NCI-H69 (cell line): ENCODE measurements at places on chromosomes 11 and 22.

- DNase-seq: no peak
These were observed 9.6 kb upstream of the SC5D start for GRCh38 chr11:121282886-121283502.

DNA sequence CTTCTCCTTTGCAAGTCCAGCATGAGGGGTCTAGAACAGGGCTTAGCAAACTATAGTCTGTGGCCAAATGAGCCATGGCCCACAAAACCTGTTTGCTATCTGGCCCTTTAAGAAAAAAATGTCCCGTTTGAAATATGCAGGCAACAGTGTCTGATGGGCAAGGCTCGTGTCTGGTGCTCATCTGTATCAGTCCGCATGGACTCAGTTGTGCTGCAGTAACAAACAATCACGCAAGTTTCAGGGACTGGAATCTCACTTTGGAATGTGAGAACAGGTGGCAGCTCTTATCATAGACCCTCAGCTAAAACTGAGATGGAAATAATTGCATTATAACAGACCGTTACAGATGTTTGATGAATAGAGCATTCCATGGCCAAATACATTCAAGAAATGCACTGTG, 19.1 kb upstream of the PVALB start:
- DNase-seq: no peak

GRCh38 chr22:29041408-29041807, 20.2 kb downstream of the C22orf31 start:
- no peak for DNase-seq

DNA sequence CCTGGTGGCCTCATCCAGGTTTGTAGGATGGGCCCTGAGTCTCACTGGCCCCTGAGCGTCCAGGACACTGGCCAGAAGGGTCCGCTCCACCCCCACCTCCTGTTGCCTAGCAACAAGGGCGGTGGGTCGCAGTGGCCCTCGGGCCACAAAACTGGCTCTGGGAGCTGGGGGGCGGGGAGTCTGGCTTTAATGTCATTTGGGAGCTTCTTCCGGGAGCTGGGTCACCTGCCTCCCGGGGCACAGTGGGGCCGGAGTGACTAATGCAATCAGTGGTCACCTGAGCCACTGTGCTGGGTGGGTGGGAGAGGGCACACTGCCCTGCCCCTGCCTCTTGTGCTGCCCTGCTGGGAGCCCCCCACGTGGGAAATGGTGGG, 2.6 kb downstream of the TH start:
- DNase-seq: no peak

DNA sequence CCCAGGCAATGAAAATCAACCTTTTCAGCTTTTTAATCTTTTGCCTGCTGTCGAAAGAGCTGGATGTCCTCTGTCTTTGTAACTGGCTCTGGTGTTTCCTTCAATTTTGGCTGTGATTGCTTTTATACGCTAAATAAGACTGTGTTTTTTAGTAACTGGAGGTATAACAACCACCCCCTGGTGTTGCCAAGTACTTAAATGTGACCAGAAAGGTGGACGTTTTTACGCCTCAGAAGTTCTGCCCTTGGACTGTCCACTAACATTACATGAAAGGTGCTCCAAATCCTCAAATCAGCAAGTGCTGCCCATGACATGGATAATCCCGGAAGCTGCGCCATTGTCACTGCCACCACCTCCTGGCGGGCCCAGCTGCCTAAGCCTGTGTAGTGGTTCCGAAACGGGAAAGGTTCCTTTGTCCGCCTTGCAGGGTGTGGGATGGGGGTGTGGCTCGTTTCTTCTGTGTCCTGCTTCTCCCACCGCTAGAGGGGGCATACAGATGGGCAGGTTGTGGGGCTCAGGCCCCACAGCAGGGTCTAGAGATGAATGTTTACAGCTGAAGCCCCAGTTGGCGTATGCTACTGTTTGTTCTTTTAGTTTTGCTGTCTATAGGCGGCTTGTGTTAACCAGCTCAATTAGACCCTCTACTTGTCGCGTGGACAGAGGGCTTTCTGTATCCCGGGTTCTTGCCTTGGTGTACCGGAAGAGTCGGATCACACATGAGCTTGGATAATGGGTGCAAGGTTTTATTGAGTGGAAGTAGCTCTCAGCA, 82.2 kb upstream of the SEPTIN5 start:
- DNase-seq: peak; percentile 72

- DNase-seq: peak; percentile 97
These were observed 188.9 kb downstream of the ST3GAL4 start for GRCh38 chr11:126544108-126545056.

GRCh38 chr11:45265969-45266675, 20.0 kb downstream of the SYT13 start:
- no peak for DNase-seq

DNA sequence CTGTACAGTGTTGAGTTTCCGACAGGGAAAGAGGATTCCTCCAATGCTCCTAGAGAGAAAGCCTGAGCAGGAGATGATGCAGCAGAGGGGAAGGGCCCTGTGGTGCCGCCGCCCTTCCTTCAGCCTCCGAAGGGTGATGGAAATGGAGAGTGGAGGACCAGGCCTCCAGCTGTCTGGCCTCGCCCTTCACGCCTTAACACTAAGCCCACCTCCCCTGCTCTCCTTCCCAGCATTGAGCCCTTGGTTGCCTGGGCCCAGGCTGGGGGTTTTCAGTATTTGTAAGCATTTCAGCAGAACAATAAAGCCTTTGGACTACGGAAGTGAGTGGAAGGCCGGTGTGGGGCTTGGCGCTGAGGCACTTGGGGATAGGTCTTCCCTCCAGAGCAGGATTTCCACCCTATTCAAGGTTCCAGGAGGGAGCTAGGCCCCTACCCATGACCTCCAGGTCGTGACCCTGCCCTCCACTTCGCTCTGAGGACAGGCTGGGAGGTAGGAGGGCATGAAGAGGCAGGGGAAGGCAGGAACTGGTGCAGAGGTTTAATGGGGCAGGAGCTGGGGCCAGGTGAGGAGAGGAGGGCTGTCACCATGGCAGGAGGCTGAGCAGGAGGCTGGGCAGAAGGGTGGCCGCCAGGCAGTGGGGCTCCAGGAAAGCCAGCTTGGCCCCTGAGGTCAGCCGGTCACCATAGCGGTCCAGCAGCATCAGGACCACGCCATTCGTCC, 21.6 kb downstream of the TREH start:
- DNase-seq: no peak

DNA sequence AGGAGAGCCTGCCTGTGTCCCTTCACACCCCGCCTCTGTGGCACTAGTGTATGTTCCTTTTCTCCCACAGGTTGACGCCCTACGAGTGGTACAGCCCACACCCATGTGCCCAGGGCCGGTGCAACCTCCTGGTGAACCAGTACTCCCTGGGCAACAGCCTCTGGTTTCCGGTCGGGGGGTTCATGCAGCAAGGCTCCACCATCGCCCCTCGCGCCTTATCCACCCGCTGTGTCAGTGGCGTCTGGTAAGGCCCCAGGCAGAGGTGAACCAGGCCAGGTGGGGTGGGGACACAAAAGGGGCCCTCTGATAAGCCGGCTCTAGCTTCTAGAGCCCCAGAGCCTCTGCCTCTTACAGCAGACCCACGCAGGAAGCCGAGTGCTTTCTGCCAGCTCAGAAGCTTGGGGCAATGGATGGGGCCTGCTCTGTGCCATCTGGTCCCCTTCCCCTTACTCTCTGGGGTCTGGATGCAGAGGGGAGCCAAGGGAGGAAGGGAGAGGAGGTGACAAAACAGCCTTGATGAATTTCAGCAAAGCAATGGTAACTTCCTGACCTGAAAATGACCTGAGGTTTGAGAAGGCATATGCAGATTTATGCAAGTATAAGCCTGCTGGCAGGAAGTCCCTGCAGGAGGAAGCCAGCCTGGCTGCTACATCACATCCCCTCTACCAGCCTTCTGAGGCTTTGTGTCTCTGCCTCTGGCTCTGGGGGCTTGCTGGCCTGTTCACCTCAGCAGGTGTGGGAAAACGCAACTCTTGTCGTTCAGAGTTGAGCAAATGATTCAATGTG, 67.0 kb upstream of the TBCEL start:
- no peak for DNase-seq

- no peak for DNase-seq
These were observed 6.0 kb downstream of the C11orf68 start for GRCh38 chr11:65912845-65913244.

DNA sequence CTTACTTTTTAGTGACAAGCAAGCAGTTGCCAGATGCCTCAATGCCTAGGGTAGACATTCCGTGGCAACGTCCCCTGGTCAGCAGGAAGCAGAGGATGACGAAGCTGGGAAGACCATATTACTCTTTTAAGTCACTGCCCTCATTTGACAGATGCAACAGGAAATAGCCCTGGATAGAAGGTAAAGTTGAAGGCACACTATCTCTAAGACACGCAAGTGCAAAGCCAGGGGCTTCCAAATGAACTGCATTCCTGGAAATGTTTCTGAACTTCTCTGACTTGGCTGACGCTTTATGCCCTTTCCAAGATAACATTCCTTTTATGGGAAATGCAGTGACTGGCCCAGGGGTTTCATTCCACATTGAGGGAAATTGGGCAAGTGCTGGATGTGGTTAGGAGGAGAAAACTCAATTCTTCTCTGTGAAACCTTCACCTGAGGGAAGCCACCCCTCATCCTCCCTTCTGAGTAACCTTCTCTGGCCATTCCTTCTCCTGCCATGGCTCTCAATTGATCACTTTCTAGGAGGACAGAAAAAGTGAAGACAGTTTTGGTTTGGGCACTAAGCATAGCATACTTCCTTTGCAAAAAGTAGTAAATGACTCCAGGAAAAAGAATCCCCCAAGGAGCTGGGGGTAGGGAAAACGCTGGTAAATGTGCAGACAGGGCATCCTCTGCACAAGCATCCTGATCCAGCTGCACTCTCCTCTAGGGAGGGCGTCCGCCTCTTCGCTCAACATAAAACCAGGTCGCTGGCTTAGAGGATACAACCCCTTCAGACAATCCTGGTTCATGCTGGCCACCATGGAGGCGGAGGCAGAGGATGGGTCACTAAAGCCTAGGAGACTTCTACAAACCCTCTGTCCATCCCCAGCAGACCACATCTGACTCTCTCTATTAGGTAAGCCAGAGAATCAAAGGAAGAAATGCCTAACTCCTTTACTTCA, 14.5 kb downstream of the PCSK7 start:
- DNase-seq: no peak

- DNase-seq: no peak
These were observed 36.7 kb upstream of the PLET1 start for GRCh38 chr11:112297248-112297866.

- DNase-seq: no peak
These were observed 71.9 kb downstream of the LDLRAD3 start for GRCh38 chr11:36015799-36016198.

GRCh38 chr11:80261776-80262175, 820.9 kb upstream of the TENM4 start:
- DNase-seq: no peak

GRCh38 chr11:59178402-59178801, 6.5 kb downstream of the DTX4 start:
- no peak for DNase-seq

DNA sequence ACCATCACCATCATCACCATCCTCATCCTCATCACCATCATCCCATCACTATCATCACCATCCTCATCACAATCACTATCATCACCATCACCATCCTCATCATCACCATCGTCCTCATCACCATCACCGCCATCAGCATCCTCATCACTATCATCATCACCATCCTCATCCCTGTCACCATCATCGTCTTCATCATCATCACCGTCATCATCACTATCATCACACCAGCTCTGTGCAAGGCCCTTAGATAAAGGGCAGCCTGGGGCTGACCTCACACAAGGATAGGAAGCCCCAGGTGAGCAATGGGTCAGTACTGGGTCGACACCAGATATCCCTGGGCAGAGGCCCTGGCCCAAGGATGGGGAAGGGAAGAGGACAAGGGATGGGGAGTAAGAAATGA, 16.1 kb downstream of the RTN4R start:
- no peak for DNase-seq

DNA sequence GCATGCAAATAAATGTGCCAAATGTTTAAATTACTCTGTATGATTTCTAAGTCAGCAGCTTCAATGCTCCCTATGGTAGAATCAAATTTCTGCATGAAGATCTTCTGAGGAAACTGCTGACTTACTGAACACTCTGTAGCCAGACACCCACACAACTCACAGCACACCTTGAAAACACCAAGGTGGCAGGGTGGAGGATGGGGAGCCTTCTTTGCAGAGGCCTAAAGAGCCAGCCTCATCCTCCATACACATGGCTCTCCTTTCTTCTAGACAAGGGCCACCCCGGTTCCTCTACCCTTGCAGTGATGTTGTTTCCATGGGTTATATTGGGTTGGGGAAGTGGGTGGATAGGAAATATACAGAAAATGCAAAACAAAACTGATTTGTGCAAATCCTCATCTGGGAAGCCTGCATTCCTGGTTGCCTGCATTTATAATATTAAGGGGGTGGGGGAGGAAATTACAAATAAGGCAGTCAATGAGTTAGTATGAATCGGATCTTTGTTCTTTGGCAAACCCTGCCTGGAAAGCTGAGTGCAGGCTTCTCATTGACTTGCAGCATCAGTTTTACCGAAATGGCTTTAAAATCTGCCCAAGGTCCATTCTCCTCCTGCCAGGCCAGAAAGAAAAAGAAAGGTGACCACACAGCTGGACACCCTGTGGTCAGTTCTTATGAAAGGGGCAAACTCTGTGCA, 15.8 kb upstream of the ETS1 start:
- DNase-seq: no peak

GRCh38 chr11:17547932-17548331, 873 bp downstream of the OTOG start:
- peak; percentile 15 for DNase-seq

DNA sequence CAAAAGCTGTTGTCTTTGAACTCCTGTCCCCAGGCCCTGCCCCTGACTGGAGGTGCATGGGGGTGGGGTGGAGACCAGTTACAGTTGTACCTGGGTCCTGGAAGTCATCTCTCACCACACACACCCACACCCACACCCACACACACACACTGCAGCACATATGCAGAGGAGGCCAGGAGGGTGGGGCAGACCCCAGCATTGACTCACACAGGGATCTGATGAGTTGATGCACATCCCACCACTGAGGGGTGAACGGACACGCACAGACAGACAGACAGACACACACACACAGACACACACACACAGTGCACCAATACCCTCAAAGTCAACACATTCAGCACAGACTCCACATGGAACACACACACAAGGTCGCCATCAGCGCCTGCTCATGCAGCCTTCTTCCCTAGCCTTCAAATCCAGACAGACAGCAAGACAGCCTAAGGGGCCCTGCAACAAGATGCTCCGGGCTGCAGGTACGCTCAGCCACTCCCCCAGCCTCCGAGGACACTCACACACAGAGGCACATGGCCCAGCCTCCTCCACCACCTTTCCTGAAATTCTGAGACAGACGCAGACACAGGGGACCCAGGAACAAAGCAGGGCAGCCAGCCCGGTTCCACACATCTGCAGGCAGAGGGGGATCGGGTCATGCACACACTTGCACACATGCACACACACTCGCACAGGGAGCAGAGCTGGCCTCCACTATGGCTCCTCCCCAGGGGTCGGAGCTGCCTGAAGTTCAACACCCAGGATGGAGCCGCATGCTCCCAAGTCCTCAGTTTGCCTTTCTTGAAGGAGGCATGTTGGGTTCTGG, 26.5 kb downstream of the SYT7 start:
- DNase-seq: no peak

GRCh38 chr11:19275496-19275895, 34.8 kb upstream of the E2F8 start:
- no peak for DNase-seq
